Urothelium cell line (cell line): ENCODE measurements at places on chromosomes 2 and 18.

DNA sequence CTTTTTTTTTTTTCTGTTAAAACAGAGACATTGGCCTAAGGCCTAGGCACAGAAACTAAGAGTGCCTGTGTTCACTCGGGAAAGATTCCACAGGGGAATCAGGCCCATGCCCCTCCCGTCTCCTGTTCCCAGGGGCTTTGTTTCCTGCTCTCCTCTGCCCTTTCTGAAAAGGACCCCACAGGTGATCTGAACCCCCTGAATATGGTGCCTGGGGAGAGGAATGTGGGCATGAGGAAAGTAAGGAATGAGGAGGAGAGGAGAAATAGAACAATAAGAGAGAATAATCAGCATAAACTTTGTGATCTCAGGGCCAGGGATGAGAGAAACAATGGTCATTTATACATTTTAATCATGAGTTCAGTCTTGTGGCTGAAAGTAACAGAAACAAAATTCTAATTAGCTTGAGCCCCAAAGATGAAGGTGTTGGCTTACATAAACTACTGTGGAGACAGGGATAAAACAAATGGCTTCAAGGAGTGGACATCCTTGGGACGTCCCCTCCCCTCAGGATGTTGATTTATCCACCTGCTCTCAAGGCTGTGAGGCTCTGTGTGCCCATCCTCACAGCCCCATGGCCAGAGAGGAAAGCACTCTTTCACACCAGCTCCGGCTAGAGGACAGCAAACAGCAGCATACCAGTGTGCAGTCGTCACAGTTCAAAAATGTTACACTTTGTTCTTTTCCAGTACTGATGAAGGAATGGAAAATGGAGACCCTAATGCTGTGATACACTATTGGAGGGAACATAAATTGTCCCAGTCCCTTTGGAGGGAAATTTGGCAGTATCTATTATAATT is 46.4 kb upstream of the MRPL33 start:
- peak; percentile 39 for DNase-seq

DNA sequence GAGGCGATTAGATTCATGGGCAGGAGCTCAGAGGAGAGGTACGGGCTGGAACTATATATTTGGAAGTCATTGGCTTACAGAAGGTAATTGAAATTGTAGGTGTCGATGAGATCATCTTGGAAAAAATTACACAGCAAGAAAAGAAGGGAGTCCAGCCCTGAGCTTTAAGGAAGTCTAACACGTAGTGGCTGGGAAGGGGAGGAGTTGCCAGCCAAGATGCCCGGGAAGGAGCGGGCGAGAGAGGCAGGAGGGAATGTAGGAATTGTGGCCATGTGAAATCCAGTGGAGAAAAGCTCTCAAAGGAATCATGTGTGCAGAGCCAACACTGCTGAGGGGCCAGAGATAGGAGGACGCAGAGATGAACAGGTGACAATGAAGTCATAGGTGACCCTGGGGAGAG is 25.6 kb upstream of the SCYGR1 start:
- no peak for DNase-seq

- no peak for DNase-seq
Measured at GRCh38 chr18:10660179-10660884, 134.5 kb downstream of the NAPG start.

- DNase-seq = peak; percentile 37
Measured at GRCh38 chr2:1446301-1446700, 33.0 kb downstream of the TPO start.

DNA sequence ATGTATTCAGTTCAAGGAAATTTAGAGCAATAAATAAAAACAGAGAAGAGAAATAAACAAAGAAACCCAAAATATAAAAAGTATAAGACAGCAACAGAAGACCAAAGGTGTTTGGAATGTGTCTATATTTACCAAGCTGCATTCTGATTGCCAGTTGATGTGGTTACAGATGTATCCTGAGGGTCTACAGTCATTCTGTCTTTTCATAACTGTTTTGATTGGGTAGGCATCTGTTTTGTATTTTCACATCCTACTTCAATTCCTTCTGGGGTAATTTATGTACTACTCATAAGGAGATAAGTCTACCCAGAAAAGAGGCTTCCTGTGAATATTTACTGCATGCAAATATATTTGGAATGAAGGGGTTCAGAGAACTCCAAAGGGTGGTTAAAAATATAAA is 596.8 kb upstream of the GCFC2 start:
- DNase-seq = no peak

DNA sequence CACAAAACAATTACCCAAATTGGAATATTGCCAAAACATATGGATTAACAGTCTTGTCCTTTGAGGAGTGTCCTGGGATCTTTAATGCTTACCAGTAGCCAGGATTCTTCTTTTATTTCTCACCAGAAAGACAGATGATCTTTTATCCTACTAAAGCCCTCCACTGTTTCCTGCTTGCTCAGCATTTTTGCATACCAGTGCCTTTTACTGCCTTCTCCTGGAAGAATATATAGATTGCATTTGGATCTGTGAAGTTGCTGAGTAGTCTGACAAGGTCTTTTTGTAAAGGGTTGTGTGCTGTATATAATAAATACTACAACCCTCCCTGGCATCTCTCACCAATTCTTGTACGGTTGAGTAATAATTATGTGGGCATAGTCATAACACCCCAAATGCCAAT is 652.2 kb downstream of the LRRTM4 start:
- DNase-seq = no peak

GRCh38 chr2:48448274-48449061 is 81.5 kb upstream of the STON1 start:
- DNase-seq = no peak

DNA sequence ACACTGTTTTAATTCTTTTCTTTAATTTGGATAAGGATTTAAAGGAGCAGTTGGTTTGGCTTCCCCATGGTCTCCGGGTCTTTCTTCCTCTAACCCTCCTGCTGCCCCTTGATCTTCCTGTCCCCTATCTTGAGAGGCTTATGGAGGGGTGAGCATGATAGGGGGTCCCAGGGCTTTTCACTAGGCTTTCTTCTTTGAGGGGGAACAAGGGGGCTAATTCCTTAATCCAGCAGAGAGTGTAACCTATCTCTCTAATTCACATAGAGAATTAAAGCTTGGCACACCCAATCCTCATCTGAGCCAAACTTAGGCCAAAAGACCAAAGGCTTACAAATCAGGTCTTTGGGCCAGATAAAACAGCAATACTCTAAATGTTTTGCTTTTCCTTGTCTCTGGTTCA is 21.5 kb upstream of the C2orf66 start:
- no peak for DNase-seq

DNA sequence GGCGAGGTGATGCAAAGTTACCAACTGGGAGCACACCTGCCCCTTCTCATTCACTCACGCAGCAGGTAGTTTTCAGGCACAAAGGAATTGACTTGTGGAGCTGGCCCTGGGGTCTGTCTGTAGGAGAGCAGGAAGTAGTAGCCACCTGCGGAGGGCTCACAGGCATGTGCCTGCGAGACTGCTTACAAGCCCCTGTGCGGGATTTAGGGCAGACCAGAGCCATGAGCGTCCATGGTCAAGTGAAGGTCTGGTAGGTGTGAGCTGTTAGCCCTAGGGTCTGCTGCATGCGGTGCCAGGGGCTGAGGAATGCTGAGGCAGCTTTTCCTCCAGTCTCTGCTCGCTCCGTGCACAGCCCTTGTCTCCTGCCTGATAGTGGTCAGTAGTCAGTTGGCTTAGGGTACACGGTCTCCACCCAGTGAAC is 18.9 kb downstream of the INPP4A start:
- no peak for DNase-seq

GRCh38 chr18:51425475-51425874 is 228.0 kb upstream of the MEX3C start:
- no peak for DNase-seq

DNA sequence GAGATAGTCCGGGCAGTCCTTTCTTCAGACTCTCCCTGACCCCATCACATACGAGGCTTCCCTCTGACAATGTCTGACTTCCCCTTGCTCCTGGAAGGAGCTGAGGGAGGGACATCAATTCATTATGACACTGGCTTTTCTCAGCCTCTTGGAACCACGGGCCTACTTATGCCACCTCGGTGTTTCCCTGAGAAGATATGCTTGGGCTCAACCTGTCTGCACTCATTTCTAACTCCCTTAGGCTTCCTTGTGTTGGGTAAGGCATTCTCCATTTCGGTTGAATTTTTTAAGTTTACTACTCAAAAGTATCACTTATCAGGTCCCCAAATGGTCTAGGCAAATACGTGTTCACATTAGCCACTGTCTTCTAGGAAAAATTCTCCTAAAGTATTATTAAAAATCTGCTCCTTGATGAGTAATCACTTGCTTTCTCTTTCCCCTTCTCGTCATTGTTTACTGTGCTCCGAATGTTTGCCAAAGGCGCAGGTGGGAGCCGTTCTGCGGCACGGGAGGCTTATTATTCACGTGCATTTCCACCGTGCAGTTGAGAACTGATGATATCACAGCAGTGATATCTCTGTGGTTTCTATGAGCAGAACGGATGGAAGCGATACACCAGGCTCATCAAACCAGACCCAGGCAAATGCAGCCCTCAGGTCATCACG is 33.1 kb downstream of the ARL4C start:
- peak; percentile 72 for DNase-seq

DNA sequence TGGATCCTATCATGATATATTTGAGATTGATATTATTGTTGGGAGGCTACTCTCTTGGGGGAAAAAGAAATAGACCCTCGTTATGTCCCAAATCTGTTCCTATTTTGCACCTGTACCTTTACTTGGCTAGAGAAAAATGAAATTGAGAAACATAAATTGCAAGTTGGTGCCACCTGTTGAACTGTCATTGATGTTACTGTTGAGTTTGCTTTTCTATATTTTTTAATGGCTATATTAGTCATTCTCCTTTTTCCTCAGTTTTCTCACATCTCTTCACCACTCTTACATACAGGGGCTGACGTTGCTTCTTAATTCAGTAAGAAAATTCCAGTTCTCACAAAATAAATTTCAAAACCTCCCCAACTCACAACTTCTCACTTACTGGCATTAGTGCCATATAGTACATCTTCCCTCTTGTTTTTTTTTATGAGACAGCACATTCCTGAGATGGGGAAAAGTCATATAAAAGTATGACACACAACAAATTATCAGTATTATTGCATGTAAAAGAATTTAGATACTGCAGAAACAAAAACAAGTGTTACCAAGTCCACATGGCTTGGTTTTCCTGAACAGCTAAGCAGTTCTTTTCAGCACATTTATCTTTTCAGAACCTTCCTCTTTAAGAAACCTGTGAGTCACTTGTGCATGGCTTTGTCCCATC is 348.3 kb upstream of the DSEL start:
- DNase-seq = no peak

DNA sequence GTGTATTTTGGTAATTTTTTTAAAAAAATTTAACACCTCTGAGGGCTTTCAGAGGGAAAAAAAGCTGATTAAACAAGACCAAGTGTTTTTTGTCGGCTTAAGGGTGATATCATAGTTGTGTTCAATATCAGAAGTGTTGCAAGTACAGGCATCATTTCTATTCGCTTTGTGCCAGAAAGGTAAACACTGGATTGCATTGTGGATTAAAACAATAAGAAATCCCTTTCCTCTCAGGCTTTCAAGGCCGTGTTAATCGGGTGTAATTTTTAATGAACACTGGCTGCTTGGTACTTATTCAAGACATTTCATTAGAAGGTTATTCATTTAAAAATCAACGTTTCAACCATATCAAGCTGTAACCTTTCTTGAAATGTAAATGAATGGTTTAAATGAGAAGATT is 18.3 kb downstream of the FIGN start:
- DNase-seq = no peak

DNA sequence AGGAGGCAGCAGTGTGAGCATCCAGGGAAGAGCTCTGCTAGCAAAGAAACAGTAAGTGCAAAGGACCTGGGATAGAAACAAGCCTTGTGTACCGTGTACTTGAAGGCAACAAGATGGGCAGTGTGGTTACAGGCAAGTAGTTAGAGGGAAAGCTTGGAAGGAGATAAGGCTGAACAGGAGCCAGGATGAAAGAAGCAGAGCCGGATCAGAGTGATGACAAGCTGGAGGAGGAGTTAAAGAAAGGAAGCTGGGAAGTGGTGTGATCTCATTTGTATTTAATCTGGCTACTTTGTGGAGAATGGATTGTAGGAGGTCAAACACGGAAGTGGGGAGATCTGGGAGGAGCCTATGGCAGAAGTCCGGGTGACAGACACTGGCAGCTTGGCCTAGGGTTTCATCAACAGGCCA is 44.7 kb upstream of the VPS54 start:
- peak; percentile 16 for DNase-seq

DNA sequence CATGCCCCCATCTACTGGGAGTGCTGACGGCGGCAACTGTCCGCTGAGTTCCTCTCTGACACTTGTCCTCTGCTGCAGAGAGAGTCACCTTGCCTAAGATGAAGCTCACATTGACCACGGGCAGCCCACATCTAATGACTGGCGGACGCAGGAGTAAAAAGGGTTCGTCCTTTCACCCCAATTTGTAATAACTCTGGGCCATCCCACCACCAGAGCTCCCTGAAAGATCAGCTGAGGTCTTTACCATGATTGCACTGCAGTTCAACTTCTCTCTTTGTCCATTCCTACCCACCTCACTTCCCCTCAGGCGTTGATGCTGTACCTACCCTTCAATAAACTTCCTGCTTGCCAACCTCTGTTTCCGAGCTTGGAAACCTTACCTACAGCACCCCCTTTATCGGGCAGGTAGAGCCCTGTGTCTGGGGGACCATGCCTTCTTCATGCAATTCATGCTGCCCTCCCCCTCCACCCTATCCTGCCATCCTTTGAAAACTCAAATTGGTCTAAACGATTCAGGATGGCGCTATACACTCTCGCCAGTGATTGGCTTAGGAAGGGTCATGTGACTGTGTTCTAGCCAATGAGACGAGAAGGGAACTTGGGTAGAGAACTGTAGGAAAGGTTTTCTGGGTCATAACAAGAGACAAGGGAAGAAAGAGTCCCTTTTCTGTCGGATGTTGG is 10.3 kb upstream of the B3GNT2 start:
- DNase-seq = no peak

DNA sequence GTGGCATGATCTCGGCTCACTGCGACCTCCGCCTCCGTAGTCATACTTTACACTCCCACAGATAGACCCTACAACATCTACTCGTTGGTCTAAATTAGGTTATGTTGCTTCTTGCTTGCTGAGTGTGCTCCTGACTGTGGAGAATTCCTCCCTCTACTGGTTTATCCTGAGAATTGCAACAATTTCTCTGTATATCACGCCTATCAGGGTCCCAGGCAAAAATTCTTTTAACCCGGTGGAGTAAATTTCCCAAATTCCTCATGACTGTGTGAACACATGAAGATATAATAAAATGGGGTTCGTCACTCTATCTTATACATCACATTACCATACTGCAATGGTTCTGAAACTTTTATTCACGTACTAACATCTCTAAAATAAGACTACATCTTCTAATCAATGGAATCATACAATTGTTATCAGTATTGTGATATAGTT is 156.7 kb downstream of the EVA1A start:
- DNase-seq = peak; percentile 61
